HFF-Myc (cell line): ENCODE measurements at places on chromosomes 13 and 19.

- DNase-seq, result no peak
These were observed 33.2 kb downstream of the EFNA2 start for GRCh38 chr19:1318678-1319471.

DNA sequence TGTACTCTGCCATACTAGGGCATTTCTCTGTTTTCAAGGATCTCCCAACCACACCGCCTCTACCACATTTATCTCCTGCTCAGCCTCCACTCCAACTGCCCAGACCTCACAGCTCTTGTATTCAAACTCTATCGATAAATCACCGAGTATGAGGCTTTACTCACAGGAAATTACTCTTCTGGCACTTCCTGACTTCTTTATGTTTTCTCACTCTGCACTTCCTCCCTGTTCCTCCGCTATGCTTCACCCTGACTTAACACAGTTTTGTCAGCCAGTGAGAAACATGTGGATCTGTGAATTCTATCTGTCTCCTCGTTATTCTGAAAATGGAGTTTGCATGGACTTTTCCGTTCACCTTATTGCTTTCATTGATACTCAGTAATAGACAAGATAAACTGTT is 2.6 kb upstream of the CARD8 start:
- no peak for DNase-seq

DNA sequence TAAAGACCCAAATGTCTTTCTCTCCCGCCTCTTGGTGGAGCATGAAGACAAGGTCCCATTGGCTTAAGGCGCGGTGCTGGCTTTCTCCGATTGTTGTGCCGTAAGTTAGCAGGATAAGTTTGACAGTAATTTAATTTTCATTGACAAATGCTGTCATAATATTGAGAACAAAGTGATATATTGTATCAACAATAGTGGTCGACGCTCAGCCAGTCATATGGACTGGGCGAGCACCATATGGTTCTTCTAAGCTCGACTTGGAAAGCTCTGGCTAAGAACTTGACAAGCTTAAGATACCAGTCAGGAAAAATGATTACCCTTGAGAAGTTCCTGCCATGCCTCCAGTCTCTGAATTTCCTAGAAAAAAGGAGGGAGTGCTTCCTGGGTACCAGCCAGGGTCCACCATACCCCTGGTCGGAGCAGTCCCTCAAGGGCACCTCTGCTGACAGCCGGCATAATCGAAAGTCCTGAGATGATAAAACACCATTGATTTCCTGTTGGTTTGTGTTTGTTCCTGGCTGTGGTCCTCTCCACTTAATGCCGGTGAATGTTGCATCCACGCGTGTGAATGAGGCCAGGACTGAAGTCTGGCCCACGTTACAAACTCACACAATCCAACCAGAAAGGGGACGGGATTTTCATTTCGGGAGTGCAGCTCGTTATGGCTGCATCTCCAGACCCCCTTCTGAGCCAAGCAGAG is 262.1 kb downstream of the ZNF536 start:
- no peak for DNase-seq

GRCh38 chr19:32580353-32580900 is 563 bp upstream of the PDCD5 start:
- no peak for DNase-seq

DNA sequence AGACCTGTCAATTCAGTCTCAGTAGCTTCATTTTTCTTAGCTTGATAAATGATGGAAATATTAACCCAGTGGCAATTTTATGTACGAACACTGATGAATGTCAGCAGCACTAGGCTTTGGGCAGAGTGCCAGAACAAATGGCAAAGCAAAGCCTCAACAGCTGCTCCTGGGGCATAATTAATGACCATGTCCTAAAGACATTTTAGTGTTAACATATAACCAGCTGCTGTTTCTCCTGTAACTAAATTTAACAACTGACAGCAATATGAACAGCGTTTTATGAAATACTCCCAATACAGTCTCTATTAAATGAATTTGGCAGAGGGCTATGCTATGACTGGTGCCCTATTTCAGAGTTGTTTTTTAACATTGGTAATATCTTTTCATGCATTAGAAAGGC is 47.1 kb downstream of the ZNF568 start:
- no peak for DNase-seq

GRCh38 chr13:88526853-88527215 is 855.7 kb downstream of the SLITRK5 start:
- no peak for DNase-seq

DNA sequence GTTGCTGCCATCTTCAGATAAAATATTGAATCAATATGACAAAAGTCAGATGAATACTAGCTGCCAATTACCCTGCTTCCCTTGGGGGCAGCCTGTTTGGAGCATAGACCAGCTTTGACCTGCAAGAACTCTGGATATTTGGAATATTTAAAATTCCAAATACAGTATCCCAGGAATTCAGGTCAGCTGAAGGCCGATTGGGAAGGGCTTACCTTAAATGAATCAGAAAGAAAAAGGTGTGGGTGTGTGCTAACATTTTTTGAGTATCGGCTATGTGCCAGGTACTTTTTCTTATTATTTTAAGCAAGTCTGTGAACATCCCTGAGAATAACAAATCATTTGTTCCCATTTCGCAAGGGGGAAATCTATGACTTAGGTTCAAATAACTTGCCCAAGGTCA is 1.8 kb upstream of the RUBCNL start:
- no peak for DNase-seq
